Naive thymus-derived CD4-positive, alpha-beta T cell (primary cell): ENCODE measurements at places on chromosomes 12 and 14. TPM values are rescaled to one million over a fixed set of nuclear protein-coding genes. Genes with fewer than 3 reads are reported as not detected.
A peak's percentile ranks its signal among the peaks of the same experiment; 100 is the strongest.

DNA sequence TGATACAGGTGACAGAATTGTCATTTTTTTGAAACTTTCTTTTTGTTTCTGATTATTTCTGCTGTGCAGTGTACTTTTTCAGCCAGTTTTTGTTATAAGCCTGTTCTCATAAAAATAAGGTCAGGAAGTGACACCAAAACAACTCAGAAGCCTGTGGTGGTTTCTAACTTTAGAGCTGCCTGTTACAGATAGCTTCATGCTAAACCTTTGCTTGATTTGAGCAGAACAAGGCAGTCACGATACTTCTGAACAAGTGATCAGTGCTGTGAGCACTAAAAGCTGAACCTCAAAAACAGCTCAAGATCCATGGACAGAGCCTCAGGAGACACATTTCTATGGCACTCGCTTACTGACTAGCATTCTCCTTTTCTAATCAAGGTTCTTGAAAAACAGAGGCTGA is 82.0 kb downstream of the PRKCH start:
- H3K4me3 ChIP-seq: peak overlapping the region; percentile 3
- H3K4me1 ChIP-seq: peaks cover 88% of the 10 kb centered on the region
- H3K27me3 ChIP-seq: no peaks in the 10 kb centered on the region
- DNase-seq: no peak

DNA sequence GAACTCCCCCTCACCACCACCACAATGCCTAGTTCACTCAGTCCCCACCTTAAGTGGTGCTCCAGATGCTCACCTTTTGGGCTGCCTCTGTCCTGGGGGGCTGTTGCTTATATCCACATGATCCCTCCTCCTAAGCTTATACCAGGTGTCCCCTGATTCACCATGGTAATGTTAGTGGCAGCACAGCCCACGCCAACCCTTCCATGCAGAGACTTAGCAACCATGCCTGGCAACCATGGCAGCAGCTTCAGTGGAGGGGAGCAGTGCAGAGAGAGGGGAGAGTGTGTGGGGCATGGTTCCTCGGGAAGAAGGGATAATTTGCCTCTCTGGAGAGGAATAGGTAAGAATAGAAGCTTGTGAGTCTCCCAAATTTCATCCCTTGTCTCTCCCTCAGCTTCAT is 1.2 kb upstream of the DDN start:
- DNase-seq: no peak
- H3K36me3 ChIP-seq: peaks cover 44% of the 10 kb centered on the region
- H3K27ac ChIP-seq: no peak overlapping the region
- no peak overlapping the region for H3K4me3 ChIP-seq
- no peaks in the 10 kb centered on the region for H3K27me3 ChIP-seq

GRCh38 chr14:50348933-50349332 is 36.8 kb downstream of the DMAC2L start:
- H3K36me3 ChIP-seq: no peaks in the 10 kb centered on the region
- H3K4me1 ChIP-seq: no peaks in the 10 kb centered on the region
- H3K27me3 ChIP-seq: no peaks in the 10 kb centered on the region
- H3K4me3 ChIP-seq: no peak overlapping the region

The MYO1A gene
- 0.68 TPM for polyA plus RNA-seq

The TOMM20L gene
- polyA plus RNA-seq: not detected
